Airway epithelial cell (primary cell): ENCODE measurements at places on chromosomes 5 and 9. TPM values are rescaled to one million over a fixed set of nuclear protein-coding genes. Genes with fewer than 3 reads are reported as not detected.

Gene TMOD1
- not detected in 2 replicates for total RNA-seq

Gene MVB12B
- 2.0 and 2.8 TPM in 2 replicates for total RNA-seq

Gene ADAMTS2
- 0.98 and 1.4 TPM in 2 replicates for total RNA-seq

Gene C5orf63
- total RNA-seq = 1.1 and 4.7 TPM in 2 replicates

Gene SPINK7
- 4.2 and 14.1 TPM in 2 replicates for total RNA-seq

Gene MSMP
- not detected in 2 replicates for total RNA-seq

Gene ZNF879
- total RNA-seq = 1.3 and 2.4 TPM in 2 replicates

Gene ANKDD1B
- not detected in 2 replicates for total RNA-seq

Gene MYMK
- total RNA-seq = not detected in 2 replicates

Gene PCAT7
- total RNA-seq = not detected in 2 replicates

Gene SEC16A
- total RNA-seq = 45.4 and 58.0 TPM in 2 replicates

Gene SPATA24
- 5.3 and 5.4 TPM in 2 replicates for total RNA-seq

Gene RARS1
- 104 and 111 TPM in 2 replicates for total RNA-seq

Gene LAMC3
- 0.07 TPM in 1 of 2 replicates, not detected in the other for total RNA-seq

Gene COL27A1
- total RNA-seq = 8.5 and 10.2 TPM in 2 replicates

Gene PLPP1
- total RNA-seq = 27.2 and 29.0 TPM in 2 replicates

Gene COL15A1
- total RNA-seq = 0.05 and 0.56 TPM in 2 replicates

Gene DOK3
- total RNA-seq = 0.99 and 1.9 TPM in 2 replicates

Gene SEC61B
- 129 and 178 TPM in 2 replicates for total RNA-seq

Gene SEPTIN8
- 28.1 and 42.8 TPM in 2 replicates for total RNA-seq

Gene DNAH5
- 0.42 and 2.2 TPM in 2 replicates for total RNA-seq

Gene TRIM23
- 6.6 and 7.9 TPM in 2 replicates for total RNA-seq

Gene ARHGEF39
- total RNA-seq = 5.5 and 6.5 TPM in 2 replicates

Gene C5
- 0.46 and 0.56 TPM in 2 replicates for total RNA-seq

Gene PKD2L2
- total RNA-seq = not detected in 2 replicates

Gene FSD1L
- 0.51 and 1.3 TPM in 2 replicates for total RNA-seq

Gene FOXD4L4
- 0.07 and 0.19 TPM in 2 replicates for total RNA-seq

Gene ENC1
- total RNA-seq = 14.0 and 27.2 TPM in 2 replicates

Gene MEGF10
- total RNA-seq = 0.05 and 0.07 TPM in 2 replicates

Gene TLX3
- total RNA-seq = 0.07 TPM in 1 of 2 replicates, not detected in the other

Gene ADAMTSL2
- total RNA-seq = not detected in 2 replicates

Gene HRCT1
- 1.1 TPM in 1 of 2 replicates, not detected in the other for total RNA-seq
